WTC11 (cell line): ENCODE measurements at places on chromosomes 1 and 21.

DNA sequence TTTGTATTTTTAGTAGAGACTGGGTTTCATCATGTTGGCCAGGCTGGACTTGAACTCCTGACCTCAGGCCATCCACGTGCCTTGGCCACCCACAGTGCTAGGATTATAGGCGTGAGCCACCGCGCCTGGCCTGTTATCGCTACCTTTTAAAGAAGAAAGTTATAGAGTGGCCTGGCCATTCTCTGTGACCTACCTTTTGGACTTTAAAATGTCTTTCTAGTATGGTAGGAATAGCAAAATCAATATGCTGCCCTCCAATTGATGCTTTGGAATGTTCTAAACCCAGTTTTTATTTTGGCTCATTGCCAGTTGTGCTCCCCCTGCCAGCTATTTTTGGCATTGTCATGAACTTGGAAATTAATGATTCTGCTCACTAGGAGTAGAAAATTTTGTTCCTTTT lies 19.9 kb downstream of the HIPK1 start:
- DNase-seq, result no peak

GRCh38 chr1:156244126-156244525 lies 2.1 kb downstream of the BGLAP start:
- no peak for DNase-seq

DNA sequence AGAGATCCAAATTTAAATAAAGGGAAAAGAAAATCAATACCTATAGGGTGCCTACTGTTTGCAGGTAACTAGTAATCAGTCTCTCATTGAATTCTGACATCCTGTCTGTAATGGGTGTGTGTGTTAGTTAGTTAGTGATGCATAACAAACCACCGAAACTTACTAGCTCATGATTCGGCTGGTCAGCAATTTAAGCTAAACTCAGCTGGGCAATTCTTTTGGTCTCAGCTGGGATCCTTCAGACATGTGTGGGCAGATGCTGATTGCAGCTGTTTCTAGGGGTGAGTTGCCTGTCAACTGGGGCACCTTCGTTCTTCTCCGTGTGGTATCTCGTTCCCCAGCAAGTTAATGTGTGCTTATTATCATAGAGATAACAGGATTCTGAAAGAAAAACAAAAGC lies 40.2 kb upstream of the ZNF124 start:
- no peak for DNase-seq

DNA sequence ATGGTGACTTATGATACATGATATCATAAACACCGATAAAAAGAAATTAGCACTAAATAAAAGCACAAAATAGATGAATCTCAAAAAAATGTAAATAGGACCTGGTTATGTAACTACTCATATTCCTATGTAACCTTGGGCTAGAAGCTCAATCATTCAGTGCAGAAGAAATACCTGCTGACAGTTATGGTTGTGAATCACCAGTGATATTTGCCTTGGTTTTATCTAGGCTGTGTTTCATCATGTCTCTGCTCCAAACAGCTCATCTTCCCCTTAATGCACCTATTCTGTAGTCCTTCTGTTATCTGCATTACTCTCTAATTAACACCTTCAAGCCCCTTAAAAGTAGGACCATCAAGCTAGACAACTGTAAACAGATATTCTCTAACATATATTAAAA lies 16.3 kb upstream of the PIGC start:
- no peak for DNase-seq

GRCh38 chr1:61441723-61442262 lies 283.1 kb downstream of the TM2D1 start:
- no peak for DNase-seq

DNA sequence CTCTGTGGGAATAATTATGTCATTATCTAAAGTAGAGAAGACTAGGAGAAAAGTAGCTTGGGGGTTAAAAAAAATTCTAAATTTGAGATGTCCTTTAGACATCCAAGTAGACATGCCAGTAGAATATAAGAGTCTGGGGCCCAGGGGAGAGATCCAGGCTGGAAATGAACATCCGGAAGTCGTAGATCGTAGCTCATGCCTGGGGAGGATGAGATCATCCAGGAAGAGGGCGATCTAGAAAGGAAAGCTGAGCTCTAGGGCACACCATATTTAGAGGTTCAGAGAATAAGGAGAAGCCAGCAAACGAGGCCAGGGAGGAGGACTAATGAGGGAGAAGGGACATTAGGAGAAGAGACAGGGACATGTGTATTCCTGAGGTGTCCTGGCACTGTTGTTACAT lies 12.2 kb downstream of the NGF start:
- no peak for DNase-seq

DNA sequence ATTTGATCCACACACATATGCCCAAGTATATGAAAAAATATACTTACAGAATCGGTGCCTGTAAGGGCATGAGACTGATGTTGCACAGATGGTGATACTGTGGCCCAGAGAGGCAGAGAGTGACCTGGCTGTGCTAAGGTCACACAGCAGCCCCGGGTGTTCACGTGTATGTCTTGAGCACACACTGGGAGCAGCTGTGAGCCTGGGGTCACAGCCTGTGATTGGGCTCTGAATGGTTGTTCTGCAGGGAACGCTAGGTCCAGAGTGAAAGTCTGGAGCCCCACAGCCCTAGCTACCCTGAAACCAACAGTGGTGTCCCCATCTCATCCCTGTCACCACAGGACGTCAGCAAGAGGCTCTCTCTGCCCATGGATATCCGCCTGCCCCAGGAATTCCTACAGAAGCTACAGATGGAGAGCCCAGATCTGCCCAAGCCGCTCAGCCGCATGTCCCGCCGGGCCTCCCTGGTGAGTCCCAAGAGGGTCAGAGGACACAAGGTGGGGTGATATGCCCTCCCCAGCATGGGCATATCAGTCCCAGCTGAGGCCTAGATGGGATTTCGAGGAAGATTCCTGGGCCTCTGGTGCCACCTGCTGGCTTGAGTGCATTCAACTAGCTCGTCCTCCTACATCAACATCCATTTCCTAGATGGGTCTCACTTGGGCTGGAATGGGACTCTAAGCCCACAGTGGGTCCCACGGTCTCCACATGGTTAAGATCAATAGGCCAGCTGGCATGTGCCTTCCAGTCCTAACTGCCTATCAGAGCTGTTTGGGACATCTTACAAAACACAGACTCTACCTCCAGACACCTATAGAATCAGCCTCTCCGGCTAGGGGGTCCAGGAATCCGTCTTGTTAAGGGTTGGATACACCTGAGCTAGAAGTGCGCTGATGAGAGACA lies 19.7 kb downstream of the CDK18 start:
- peak; percentile 89 for DNase-seq

DNA sequence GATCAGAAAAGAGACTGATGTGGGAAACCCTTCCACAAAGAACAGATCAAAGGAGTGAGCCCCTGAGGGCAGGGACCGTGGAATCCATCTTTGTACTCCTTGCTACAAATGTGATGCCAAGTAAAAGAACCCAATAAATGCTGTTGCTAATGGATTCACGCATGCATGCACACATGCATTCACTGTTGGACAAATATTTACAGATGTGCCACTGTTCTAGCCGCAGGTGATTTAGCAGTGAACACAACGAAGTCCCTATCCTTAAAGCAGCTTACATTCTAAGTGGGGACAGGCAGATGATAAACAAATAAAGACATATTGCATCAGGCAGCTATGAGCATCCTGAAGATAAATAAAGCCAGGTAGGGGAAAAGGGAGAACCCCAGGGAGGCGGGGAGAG lies 67.8 kb downstream of the ITPKB start:
- no peak for DNase-seq

- DNase-seq, result no peak
These were observed 24.4 kb downstream of the GRHL3 start for GRCh38 chr1:24343412-24344089.

GRCh38 chr1:227065311-227065710 lies 125.2 kb downstream of the COQ8A start:
- no peak for DNase-seq

DNA sequence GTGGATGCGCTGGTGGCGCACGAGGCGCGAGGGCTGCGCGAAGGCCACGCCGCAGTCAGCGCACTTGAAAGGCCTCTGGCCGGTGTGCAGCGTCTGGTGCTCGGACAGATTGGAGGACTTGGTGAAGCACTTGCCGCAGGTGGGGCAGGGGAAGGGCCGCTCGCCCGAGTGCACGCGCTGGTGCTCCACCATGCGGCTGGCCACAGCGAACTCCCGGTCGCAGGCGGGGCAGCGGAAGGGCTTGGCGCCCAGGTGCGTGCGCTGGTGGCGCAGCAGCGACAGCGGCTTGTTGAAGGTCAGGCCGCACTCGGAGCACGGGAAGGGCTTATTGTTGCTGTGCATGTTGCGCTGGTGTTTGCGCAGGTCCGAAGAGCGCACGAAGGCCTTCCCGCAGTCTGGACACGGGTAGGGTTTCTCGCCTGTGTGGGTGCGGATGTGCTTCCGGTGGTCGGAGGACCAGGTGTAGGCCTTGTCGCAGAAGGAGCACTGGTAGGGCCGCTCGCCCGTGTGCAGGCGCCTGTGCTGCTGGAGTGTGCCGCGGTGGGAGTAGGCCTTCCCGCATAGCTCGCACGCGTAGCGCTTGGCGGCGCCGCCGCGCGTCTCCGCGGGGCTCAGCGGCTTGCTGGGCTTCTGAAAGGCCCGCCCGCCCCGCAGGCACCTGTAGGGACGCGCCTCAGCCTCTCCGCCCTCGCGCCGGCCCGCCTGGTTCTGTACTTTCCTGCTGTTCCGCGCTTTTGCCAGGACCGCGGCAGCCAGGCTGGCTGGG lies 4.7 kb downstream of the ZNF648 start:
- peak; percentile 36 for DNase-seq

DNA sequence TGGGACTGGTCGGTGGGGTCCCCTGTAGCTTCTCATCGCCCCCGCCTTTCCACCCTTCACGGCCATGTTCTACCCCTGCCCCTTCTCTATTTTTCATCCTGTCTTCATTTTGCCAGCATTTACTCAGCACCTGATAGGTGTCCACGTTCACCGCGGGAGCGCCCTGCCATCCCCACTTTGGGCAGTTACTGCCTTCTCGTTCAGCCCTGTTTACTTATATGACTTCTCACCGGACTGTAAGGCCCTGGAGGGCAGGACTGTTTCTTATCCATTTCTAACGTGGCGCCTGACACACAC lies 380 bp downstream of the MFN2 start:
- no peak for DNase-seq

GRCh38 chr1:9437961-9438430 lies 101.3 kb upstream of the SLC25A33 start:
- DNase-seq, result no peak

GRCh38 chr1:232227306-232227705 lies 402.6 kb downstream of the SIPA1L2 start:
- no peak for DNase-seq

- DNase-seq, result no peak
These were observed 268.0 kb downstream of the PTPRC start for GRCh38 chr1:198906739-198907422.

DNA sequence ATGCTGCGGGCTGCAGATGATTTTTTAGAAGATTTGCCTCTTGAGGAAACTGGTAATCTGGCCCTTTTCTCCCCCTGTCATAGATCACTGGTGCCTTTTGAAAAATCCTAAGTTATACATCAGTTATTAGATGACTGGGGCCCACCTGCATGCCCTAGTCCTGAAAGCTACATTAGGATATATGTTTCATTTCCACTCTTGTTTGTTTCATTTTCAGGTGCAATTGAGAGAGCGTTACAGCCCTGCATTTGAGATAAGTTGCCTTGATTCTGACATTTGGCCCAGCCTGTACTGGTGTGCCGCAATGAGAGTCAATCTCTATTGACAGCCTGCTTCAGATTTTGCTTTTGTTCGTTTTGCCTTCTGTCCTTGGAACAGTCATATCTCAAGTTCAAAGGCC lies 8.1 kb upstream of the IFI44 start:
- no peak for DNase-seq

DNA sequence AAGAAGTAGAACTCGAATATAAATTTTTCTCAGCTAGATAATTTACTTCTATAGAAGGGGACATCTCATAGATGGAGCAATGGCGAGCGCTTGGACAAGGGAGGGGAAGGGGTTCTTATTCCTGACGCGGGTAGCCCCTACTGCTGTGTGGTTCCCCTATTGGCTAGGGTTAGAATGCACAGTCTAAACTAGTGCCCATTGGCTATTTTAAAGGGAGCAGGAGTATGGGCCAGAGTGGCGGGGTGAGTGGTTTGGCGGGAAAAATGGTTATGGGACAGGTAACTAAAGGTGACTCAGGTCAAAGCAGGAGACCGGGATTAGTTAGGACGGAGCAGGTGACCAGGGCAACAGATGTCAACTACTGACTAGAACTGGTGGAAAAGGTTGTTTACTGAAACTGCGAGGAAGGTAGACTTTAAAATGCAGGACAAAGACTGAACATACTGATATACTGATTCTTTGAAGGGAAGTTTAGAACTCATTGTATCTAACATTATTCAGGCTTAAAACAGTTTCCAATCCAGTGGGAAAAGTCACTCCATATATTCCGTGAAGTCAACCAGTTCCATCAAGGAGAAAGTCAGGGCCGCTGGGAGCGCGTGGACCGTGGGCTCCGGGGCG lies 940 bp upstream of the ATAD3A start:
- DNase-seq, result peak; percentile 47

- DNase-seq, result no peak
These were observed 633.5 kb downstream of the KIF26B start for GRCh38 chr1:245788269-245788668.

- DNase-seq, result no peak
These were observed 255.8 kb downstream of the RHOU start for GRCh38 chr1:228990906-228991569.

DNA sequence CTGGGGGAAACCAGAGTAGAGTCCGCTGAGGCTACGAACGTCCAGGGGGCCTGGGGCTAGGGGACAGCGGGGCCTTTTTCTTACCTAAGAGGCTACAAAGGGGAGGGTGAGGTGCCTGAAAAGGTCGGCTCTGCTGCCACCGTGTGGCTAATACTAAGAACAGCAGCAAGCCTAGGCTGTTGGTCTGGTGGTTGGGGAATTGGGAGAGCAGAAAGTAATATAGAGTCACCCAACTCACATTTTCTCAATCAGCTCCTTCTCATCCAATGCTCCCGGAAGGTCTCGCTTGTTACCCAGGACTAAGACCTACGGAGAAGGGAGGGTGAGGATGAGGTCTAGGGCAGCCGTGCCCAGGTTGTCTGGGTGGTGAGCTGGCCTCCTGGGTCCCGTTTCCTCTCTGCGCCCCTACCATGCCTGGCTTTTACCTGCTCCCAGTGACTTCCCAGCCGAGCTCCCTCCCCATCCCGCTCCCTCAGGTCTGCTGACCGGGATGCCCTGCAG lies 9.3 kb downstream of the ARL8A start:
- peak; percentile 62 for DNase-seq

DNA sequence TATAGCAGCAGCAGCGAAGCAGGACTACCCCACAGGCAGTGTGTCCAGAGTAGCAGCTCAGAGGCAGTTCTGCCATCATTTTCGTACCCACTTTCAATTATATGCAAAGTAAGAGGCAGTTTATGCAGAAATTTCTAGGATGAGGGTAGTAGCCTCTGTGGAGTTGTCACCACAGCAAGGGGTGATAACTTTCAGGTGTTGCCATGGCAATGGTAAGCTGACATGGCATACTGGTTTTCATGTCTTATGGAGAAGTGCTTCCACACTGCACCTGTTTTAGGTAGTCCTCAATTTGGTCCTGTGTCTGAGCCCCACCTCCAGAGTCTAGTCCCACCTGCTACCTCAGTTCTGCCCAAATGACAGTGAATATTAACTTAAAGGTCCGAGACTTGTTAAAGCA lies 133.3 kb upstream of the SYT6 start:
- DNase-seq, result no peak
